ENCODE measurements at places on chromosomes 6 and 20.

GRCh38 chr6:25179051-25179778, 100.0 kb upstream of the CARMIL1 start:
- no peak for DNase-seq

GRCh38 chr6:18330548-18331081, 56.5 kb upstream of the RNF144B start:
- DNase-seq: no peak

DNA sequence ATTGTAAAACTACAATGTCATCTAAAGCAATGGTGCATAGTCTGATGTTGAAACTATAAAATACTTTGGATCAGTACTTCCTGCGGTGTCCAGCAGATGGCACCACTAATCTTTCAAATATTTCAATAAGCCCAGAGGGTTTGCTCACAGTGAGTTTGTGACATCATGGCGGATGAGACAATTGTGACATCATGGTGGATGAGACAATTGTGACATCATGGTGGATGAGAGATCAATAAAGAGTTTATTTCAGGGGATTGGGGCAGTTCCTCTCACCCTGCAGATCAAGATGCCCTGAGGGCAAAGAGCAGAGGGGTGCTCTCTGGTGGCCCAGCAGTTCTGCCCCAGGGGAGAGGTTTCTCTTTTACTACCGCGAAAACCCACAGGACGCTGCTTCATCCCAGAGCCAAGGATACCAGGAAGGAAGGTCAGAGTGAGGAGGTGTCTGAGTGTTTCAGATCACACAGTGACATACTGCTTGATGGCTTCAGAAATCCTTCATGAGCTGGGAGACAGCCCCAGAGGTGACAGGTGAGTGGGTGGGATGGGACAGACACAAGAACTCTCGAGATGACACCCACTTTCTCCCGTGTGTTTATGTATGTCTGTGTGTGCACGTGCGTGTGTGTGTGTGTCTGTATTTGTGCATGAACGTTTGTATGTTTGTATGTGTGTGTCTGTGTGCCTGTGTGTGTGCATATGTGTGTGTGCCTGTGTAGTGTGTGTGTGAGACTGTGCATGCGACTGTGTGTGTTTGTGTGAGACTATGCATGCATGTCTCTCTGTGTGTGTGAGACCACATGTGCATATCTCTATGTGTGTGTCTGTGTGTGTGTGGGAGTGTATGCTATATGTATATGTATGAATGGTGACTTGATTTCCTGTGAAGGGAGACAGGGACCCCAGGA, 7.3 kb upstream of the ULBP2 start:
- DNase-seq: peak; percentile 84

DNA sequence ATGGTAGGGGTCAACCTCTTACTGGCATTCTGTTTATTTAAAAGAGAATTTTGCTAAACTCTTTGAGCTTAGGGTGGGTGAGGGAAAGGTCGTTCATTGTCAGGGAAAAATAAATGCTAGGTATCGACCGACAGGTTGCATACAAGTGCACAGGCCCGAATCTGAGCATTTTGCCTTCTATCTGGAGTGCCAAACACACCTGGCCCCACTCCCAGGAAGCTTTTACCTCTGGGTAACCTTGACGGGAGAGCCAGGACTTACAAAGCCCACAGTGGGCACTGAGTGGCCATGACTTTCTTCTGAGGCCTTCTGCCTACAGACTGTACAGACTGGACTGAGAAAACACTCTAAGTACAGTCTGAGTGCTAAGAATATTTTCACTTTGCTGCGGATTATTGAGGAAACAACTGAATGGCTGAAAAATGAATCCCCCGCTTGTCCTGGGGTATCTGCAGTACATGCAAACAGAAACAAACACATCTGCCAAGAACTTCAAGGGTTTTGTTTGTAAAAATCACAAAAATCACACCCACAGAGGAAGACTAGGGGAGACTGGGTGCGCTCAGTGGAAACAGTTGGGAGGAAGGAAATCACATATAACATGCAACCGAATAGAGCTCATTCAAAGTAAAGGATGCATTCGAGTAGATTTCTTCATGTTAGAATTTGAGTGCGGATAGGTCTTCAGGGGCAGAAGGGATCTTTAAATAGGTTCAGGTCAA, 152.8 kb downstream of the NFATC2 start:
- DNase-seq: no peak

- no peak for DNase-seq
Observed at GRCh38 chr20:22207280-22207679, 377.1 kb downstream of the FOXA2 start.

GRCh38 chr20:37387519-37388269, 41.8 kb downstream of the SRC start:
- DNase-seq: no peak

- no peak for DNase-seq
Observed at GRCh38 chr6:22073516-22074198, 223.2 kb downstream of the PRL start.

DNA sequence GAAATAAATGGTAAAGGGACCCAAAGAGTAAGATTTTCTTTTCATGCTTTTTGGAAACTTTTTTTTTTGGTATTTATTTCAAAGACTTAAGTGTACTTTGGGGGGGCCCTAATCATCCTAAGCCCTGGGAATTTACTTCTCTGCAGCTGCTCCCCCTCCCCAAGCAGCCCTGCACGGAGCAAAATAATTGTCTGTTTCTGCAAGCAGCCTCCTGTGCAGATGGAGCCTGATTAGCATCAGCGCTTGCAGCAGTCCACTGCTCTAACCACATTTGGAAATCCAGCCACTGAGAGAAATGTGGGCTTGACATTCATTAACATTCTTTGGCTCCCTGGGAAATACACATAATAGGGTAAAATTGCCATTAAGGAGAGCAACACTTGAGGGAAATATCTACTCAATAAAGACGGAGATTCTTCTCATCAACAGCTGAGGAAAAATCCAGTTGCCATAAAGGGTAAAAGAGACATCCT, 309.2 kb upstream of the MAP3K7 start:
- no peak for DNase-seq

- DNase-seq: no peak
Observed at GRCh38 chr6:37354526-37355384, 972 bp downstream of the RNF8 start.

GRCh38 chr6:42084889-42085288, 34.6 kb downstream of the TAF8 start:
- DNase-seq: no peak

DNA sequence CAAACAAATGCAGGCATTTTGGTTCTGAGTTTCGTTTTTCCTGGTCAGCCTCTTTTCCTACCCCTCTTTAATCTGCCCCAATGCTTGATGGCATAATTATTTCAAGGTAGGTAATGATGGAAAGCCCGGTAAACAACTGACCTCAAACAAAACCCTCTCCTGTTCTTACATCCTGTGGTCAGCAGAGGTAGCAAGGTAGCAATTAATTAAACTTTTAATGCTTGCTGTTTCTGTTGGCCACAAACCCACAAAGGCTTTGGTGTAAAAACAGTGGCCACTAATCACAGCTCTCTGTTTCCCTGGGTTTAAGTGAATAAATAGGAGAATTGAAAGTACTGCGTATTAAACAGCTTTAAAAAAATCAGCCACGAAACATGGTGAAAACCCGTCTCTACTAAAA, 261.5 kb upstream of the SOX4 start:
- no peak for DNase-seq

DNA sequence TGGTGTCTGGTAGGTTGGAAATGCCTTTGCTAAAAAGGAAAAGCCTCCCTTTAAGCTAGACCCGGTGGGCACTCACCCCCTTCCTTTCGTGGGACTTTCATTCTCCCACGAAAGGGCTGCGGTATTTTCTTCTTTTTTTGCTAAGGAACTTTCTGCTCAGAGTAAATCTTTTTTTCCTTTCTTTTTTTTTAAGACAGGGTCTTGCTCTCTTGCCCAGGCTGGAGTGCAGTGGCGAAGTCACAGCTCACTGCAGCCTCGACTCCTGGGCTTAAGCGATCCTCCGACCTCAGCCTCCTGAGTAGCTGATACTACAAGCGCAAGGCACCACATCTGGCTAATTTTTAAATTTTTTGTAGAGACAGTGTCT, 4.0 kb downstream of the TP53TG5 start:
- DNase-seq: peak; percentile 65

GRCh38 chr20:21101932-21102575, 4.1 kb downstream of the LINC00237 start:
- no peak for DNase-seq

DNA sequence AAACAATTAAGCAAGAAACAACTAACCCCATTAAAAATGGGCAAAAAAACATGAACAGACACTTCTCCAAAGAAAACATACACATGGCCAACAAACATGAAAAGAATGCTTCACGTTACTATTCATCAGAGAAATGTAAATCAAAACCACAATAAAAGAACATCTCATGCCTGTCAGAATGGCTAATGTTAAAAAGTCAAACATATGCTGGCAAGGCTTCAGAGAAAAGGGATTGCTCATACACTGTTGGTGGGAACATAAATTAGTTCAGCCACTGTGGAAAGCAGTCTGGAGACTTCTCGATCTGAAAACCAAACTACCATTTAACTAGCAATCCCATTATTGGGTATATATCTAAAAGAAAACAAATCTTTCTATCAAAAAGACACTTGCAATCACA, 217.5 kb downstream of the TINAG start:
- no peak for DNase-seq

Measured in vagina (tissue), 2 donors.